ENCODE measurements at places on chromosomes 6 and 20. TPM values are rescaled to one million over a fixed set of nuclear protein-coding genes. Genes with fewer than 3 reads are reported as not detected.

Gene MYH7B
- under 0.01 TPM for total RNA-seq

Gene PHACTR1
- total RNA-seq, result 4.1 TPM

Gene PAX1
- total RNA-seq, result not detected

Gene HLA-G
- not detected for total RNA-seq

Gene IL20RA
- not detected for total RNA-seq

Gene GFRA4
- total RNA-seq, result not detected

Gene PMEPA1
- total RNA-seq, result 9.3 TPM

Gene NR2E1
- not detected for total RNA-seq

Gene TLDC2
- not detected for total RNA-seq

Gene ANGPT4
- total RNA-seq, result not detected

Gene IPCEF1
- total RNA-seq, result 0.09 TPM

Gene PKIB
- not detected for total RNA-seq

Gene ARMC2
- 2.1 TPM for total RNA-seq

Gene ANKEF1
- total RNA-seq, result 2.4 TPM

Gene LRP11
- 32.0 TPM for total RNA-seq

Gene MCCD1
- not detected for total RNA-seq

Gene SCAF8
- total RNA-seq, result 17.2 TPM

Gene SLC35D3
- total RNA-seq, result not detected

Gene SSTR4
- not detected for total RNA-seq

Gene ELOVL2
- not detected for total RNA-seq

Gene HAO1
- not detected for total RNA-seq

Gene TAGAP
- total RNA-seq, result not detected

Gene SYNDIG1
- not detected for total RNA-seq

Gene SRSF12
- under 0.01 TPM for total RNA-seq
